ENCODE measurements at places on chromosomes 11 and 22.

- no peak for DNase-seq
Measured at GRCh38 chr11:113507341-113507740, 32.1 kb upstream of the DRD2 start.

- DNase-seq, result peak; percentile 72
Measured at GRCh38 chr11:16613512-16614381, 124.7 kb upstream of the C11orf58 start.

DNA sequence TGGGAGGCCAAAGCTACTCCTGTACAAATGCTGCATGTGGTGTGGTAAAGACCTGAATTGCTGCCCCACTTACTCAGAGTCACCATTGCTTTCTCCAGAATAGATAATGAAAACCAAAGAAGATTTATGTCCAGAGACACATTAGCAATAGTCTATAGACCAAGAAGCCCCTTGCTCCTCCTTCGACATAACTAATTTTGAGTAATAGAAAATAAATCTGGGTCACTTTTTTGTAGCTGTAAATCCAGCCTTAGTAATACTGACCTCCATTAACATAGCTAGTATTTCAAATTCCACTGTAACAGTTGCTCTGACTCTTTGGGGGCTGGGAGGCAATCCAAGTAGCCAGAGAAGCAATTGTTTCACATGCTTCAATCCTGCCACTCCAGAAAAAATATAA is 145.9 kb downstream of the MAML2 start:
- DNase-seq, result no peak

- no peak for DNase-seq
Measured at GRCh38 chr11:36388071-36388470, 92.0 kb downstream of the PRR5L start.

DNA sequence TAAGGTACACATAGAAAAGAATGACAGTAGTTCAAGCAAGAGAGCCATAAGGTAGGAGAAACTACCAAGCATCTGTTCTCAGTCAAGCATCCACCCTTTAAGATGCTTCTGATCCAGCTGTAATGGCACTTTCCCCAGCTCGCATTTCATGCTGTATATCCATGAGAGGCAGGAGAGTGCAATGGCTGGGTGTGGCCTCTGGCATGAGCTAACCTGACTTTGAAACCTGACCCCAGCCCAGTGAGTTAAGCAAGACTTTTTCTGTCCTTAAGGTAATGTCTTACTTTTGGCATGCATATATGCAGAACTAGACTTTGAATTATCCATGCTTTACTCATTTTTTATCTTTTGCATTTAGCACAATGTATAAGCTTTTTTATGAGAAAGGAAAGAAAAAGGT is 79.8 kb upstream of the CNTN5 start:
- no peak for DNase-seq

- no peak for DNase-seq
Measured at GRCh38 chr22:31957970-31958594, 13.7 kb downstream of the YWHAH start.

DNA sequence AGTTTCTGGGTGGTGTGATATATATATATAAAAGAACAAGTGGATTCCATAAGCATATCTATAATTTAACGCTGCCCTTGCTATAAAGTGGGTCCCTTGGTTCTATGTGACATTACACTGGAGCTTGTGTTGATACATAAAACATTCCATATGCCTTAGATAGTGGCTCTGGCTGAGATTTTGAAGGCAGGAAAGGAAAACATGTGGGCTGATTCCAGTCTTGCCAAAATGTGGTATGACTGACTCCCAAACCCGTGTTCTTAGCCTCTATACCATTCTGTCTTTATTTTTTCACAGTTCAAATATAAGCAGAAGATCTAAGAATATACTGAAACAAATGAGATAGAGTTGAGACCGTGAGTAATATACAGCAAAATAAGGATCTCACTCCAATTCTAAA is 522.8 kb upstream of the LRRC4C start:
- DNase-seq, result no peak

- DNase-seq, result no peak
Measured at GRCh38 chr11:77981346-77981947, 13.0 kb downstream of the INTS4 start.

DNA sequence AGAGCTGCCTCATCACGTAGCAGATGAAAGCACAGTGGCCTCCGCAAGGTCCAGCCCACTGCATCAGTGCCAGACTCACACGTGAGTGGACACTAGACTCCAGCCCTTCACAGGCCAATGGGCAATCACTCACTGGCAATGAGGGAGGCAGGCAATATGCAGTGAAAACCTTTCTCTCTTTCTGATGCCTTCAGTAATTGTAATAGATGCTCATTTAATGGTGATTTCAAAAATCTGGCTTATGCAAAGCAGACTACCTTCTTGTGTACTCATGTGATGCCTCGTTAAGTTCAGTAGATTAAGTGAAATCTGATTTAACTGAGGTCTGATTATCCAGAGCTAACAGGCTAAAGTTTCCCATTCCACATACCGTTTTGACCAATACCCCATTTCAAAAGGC is 546.9 kb downstream of the MIAT start:
- DNase-seq, result no peak

GRCh38 chr22:17767233-17768065 is 6.8 kb downstream of the BID start:
- no peak for DNase-seq

DNA sequence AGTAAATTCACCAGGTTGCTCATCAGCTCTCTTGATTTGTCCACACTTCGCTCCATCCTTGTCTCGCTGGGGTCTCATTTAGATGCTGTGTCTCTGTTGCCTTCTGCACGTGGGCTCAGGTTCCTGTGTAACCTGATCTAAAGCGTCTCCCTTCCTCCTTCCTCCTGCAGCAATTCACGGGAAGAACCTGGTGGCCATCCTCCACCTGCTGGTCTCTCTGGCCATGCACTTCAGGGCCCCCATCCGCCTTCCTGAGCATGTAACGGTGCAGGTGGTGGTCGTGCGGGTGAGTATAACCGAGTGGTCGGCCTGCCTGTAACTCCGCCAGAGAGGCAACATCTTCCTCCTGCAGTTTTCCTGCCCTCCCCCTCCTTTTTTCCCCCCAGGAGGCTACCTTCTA is 48.0 kb upstream of the PARVG start:
- DNase-seq, result no peak

GRCh38 chr11:7564803-7565202 is 51.0 kb downstream of the PPFIBP2 start:
- DNase-seq, result no peak

GRCh38 chr11:89267660-89268302 is 90.1 kb downstream of the TYR start:
- no peak for DNase-seq

- no peak for DNase-seq
Measured at GRCh38 chr11:75078233-75078632, 18.4 kb downstream of the OR2AT4 start.

DNA sequence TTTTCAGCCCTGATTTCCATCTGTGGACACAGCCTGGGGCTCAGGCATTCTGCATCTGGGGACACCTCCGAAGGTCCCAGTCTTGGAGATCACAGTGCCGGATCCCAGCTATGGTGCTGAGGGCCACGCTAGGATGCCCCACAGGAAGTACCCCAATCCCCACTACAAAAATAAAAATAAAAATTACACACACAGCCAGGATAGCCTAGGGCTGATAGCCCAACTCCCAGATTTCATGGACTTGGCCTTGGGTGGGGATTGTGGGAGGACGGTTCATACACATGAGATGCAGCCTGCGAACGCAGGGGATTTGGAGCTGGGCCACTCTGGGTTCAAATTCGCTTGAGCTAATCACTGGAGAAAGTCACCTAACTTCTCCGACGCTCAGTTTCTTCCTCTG is 237.7 kb downstream of the BUD13 start:
- no peak for DNase-seq

GRCh38 chr11:119424775-119425174 is 1.8 kb upstream of the THY1 start:
- no peak for DNase-seq

DNA sequence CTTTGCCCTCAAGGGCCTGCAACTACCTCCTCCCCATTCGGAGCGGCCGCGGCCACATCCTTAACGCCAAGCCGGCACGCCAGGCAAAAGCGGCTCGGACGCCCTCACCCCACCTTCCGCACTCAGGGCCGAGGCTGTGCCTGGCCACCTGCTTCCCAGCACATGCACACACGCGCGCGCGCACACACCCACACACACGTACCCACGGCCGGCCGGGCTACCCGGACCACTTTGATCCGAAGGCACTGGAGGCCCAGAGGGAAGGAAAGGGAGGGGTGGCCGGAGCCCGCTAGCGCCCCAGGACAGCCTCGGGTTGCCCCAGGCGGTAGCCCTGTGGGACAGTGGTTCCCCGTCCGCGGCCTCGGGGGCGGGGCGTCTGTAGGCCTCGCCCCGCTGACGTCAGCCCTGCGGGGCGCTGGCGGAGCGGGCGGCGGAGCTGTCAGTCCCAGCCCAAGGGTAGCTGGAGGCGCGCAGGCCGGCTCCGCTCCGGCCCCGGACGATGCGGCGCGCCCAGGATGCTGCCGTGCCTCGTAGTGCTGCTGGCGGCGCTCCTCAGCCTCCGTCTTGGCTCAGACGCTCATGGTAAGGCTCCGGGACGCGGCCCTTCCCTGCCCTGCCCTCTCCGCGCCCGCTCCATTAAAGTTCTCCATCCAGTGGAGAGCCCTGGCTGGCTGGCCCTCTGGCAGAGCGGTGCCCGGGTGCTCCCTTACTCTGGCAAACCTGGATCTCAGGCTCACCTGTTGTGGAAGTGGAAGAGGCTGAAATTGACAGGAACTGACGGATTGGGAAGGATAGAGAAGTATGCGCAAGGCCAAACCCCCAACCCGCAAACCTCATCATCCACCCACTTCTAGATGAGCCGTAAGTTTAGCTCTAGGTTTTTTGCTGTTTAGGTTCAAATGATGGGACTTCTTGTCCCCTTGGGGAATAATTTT is at the start of gene IL10RA:
Gene IL10RA (plus strand): TSS at position 442 of the 935 bp plus-strand sequence. CDS start 74 bp downstream, at position 516.
- DNase-seq, result peak; percentile 85

DNA sequence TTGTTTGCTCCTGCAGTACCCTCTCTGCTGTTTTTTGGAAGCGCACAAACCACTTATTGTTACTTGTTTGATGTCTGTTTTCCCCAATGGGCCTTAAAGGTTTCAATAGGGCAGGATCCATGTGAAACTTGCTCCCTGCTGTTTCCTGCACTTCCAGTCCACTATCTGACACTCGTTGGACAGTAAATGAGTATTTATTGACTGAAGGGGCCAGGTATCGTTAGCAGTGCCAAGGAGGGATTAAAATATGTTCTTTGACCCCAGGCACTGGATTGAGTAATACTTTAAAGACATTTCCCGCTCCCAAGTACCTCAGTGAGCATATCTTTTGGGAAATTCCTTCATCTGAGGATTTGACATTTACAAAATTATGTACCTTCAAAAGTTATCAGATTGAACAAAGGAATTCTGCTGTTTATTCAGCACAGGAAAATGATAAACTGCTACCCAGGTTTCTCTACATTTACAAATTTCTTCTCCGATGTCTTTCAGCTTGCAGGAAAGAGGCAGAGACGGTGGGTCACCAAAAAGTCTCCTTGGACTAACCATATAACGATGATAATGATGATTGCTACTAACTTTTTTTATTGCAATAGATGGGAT is 23.3 kb upstream of the OR9Q2 start:
- DNase-seq, result no peak

DNA sequence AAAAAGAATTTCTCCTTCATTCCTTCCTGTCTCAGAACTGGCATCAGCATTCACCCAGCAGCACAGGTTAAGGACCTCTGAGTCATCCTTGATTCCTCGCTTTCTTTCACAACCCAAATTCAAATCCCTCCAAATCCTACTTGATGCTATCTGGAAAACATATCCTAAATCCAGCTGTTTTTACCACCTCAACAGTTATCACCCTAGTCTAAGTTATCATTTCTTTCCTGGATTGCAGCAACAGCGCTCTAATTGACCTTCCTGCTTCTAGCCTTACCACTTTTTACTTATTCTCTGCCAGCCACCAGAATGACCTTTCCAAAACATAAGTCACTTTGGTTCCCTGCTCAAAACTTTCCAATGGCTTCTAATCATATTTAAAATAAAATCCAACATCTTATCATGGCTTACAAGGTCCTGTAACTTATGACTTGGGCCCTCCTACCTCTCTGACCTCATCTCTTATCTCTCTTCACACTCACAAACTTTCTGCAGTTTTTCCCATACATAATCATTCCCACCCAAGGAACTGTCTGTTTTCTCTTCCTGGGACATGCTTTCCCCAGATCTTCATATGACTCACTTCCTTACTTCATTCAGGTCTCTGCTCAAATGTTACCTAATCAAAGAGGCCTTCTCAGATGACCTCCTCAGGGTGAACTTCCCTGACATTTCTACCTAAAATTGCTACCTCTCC is 119.4 kb downstream of the TTC28 start:
- no peak for DNase-seq

- DNase-seq, result no peak
Measured at GRCh38 chr22:23458663-23459541, 121.2 kb downstream of the IGLL1 start.

- no peak for DNase-seq
Measured at GRCh38 chr11:113864410-113864809, 11.0 kb downstream of the USP28 start.

DNA sequence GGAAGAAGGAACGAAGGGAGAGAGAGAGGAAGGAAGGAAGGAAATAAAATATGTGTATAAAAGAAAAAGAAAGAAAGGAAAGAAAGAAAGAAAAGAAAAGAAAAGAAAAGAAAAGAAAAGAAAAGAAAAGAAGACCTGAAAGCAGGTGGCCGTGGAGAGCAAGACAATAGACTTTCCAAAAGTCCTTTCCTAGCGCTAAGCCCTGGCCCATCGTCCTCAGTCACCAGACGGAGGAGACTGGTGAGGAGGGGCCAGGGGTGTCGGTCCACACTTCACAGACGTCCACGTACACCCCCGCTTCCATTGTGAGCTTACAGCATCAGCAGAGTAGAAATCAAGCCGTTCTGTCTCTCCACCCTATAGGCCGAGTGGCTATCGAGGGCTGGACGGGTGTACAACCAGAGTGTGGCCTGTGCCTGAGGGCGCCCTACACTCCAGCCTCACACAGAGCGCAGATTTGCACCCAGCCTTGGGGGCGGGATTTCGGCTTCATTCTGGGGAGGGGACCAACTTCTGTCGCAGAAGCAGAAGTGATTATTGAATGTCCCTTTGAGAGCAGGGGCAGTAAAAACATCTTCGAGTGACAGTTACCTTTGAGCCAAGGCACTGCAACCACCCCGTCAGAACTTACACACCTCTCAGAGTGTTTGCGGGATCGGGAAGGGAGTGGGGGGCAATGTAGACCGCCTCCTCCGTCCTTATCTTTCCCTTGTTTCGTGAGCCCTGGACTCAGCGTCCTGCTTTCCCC is 2.0 kb upstream of the BSX start:
- DNase-seq, result no peak

All from nucleus accumbens (tissue), 56 donors.